ENCODE measurements at places on chromosomes 5 and 9.

GRCh38 chr5:139882961-139883539, 87.4 kb downstream of the PSD2 start:
- DNase-seq = peak; percentile 79

DNA sequence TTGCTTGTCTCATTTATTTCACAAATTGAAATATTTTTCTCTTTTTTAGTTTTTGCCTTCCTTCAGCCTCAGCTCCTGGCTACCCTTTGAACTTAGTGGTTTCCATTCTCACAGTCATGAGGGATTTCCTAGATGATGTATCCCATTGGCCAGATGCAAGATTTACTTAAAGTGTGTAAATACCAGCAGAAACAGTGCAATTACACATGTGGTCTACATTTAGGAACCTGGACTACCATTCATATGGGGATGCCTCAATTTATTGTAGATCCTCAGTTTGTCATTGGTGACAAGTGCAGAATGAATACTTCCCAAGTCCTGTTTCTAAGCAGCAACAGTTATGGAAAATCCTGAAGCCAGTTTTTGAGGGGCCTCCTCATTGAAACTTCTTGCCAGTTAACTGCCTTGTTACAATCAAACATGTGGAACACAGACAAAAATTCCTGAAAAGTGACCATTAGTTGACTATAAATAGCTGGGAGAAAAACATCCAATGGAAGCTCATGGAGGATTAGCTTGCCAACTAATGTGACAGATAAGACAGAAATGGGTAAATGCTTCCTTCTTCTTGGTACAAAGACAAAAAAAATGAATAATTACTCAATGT, 113.6 kb upstream of the FER start:
- no peak for DNase-seq

- no peak for DNase-seq
These were observed 54.6 kb downstream of the AHRR start for GRCh38 chr5:375921-376798.

- no peak for DNase-seq
These were observed 60.9 kb upstream of the GDNF start for GRCh38 chr5:37900692-37901091.

DNA sequence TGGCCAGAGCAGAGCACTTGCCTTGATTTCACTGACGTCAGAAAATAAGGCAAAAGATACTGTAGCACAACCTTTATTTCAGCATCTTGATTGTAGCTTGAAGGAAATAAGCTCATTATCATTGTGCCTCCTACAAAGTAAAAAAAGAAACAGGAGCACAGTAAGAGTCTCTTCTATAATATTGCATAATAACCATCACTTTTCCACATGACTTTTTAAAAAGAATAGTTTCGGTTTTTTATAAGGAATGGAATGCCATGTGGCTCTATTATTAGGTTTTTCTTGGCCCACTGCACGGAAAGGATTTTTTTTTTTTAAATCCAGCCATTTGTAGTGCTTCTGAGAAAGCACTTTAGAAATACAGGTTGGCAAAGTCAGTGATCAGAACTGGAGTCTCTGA, 655.3 kb downstream of the LRRC70 start:
- DNase-seq = no peak

DNA sequence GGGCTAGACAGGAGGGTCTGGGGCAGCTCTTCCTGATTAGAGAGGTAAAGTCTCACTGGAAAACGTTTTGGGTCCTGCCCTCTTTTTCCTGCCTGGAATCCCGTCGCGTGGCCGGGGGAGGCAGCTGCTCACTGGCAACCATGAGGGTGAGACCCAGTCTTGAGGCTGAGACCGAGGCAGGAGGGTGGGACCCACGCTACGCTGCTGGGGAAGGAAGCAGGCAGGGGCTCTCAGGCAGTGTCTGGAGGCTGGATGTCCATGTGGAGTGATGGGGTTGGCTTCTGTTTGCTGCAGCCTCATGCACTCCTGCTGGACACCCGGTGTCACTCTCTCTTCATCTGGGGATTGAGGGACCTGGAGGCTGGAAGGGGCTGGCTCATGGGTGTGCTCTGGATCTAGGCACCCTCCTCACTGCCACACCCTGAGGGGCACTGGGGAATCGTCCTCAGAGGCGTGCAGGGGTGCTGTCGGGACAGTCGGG, 11.3 kb upstream of the SLC2A6 start:
- DNase-seq = no peak

GRCh38 chr5:43601454-43602260, 1.3 kb upstream of the NNT start:
- no peak for DNase-seq

- no peak for DNase-seq
These were observed 37.8 kb upstream of the MIER3 start for GRCh38 chr5:56989676-56990075.

- no peak for DNase-seq
These were observed 66.0 kb downstream of the FER start for GRCh38 chr5:108813673-108814072.

- no peak for DNase-seq
These were observed 57.0 kb downstream of the CXXC5 start for GRCh38 chr5:139705191-139705590.

- DNase-seq = no peak
These were observed 584 bp downstream of the LMAN2 start for GRCh38 chr5:177350776-177351391.

- no peak for DNase-seq
These were observed 363.2 kb upstream of the SMC2 start for GRCh38 chr9:103730866-103731265.

- DNase-seq = peak; percentile 82
These were observed 30.5 kb downstream of the TLR4 start for GRCh38 chr9:117734523-117735314.

- peak; percentile 50 for DNase-seq
These were observed 133.3 kb upstream of the RAI14 start for GRCh38 chr5:34522599-34523386.

GRCh38 chr9:115254287-115255180, 136.6 kb upstream of the TNC start:
- peak; percentile 99 for DNase-seq

DNA sequence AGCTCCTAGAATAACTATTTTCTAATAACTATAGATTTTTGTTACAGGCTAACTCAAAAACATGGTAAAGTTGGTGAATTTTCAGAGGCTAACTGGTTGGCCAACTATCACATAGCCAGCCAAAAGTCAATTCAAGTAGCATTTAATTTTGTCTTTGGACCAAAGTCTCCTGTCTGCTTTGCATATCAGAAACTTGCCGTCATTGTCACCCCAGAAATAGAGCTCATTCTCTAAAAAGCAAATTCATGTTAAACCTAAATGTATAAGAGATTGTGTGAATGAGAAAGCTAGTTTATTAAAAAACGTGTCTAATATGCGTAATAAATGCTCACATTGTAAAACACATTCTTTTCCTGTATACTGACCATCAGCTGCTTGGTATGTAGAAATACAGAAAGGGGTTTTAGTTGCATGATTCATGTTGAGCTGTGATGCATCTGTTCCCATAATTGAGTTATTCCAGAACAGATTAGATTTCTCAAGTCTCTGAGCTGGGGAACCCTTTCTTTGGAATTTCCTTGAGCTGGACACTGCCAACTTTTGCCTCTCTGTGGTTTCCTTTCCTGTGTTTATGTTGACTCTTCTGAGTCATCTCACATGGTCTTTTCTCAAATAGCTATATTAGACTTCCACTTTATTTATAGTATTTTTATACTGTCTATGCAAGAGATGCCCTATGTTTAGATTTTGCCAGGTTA, 7.3 kb downstream of the SRFBP1 start:
- DNase-seq = no peak

GRCh38 chr9:73906671-73907070, 590.5 kb upstream of the RORB start:
- no peak for DNase-seq

DNA sequence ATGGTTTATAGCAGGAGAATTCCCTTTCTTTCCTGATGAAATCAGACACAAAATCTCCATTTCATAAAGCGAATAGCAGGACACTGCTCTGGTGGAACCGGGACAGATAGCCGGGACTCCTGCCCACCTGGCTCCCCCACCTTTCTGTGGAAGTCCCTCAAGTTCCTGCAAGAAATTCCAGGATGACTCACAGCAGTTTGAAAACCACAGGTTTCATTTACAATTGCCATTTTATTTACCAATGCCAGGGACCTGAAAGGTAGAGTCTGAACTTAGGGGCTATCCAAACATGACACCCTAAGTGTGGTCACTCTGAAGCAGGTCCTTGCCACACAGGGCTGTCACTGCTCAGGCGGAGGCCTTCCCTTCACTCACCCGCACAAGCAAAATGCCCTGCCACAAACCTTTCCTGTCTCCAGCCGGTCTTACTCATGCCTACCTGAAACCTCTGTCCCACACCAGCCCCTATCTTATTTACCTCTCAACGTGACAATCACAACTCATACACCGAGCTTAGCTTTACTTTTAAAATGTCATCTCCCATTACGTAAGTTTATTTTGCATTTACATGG, 63.3 kb upstream of the TAF1L start:
- no peak for DNase-seq

DNA sequence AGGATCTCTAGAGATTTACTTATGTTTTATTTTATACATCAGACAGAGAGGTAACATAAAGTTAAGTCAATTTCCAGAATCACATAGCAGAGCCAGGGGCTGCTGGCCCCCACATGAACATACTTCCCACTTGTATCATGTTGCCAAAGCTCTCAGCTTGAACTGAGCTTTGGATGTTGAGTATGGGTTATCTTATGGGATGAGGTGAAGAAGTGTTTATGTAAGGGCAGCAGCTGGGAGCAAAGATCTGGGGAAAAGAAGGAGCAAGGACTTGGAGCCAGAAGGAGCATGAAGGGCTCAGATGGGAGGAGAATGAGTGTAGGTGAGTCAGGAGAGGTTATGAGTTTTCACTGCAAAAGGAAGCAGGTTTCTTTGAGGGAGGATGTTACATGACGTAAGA, 72.0 kb downstream of the MROH2B start:
- DNase-seq = no peak

- DNase-seq = no peak
These were observed 77.9 kb downstream of the ANXA1 start for GRCh38 chr9:73229543-73229942.

DNA sequence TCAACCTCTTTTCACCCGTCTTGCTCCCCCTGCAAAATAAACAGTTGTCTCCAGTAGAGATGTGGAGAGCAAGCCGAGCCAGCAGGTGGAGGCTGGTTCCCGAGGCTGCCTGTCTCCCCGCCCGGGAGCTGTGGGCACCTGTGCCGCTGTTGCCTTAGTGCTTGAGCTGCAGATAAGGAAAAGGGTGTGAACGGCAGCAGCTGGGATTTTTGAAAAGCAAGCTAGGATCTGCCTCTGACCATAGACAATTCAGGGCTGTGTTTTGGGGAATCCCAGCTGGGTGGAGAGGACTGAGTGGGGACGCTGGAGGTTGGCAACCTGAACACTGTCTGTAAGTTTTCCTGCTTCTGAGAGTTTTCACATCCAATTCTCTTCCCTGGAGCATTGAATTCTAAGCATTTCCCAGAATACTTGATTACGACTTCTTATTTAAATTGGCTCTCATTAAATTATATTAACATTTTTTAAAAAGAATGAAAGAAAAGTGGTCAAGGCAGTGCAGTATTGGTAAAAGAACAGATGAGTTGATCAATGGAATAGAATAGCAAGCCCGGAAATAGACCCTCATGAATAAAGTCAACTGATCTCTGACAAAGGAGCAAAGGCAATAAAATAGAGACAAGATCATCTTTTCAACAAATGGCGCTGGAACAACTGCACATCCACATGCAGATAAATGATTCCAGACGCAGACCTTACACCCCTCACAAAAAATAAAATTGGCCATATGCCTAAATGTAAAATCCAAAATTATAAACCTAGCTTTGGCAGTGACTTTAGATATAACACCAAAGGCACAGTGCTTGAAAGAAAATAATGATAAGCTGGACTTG, 9.7 kb downstream of the WNK2 start:
- peak; percentile 80 for DNase-seq

DNA sequence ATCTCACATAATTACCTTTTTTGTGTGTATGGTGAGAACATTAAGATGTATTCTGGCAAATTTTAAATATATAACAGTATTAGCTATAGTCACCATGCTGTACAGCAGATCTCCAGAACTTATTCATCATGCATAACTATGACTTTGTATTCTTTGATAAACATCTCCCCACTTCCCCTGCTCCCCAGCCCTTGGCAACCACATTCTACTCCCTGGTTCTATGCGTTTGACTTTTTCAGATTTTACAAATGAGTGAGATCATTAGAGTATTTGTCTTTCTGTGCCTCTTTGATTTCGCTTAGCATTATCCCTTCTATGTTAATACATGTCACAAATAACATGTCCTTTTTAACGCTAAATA, 49.4 kb downstream of the SMC2 start:
- DNase-seq = no peak

DNA sequence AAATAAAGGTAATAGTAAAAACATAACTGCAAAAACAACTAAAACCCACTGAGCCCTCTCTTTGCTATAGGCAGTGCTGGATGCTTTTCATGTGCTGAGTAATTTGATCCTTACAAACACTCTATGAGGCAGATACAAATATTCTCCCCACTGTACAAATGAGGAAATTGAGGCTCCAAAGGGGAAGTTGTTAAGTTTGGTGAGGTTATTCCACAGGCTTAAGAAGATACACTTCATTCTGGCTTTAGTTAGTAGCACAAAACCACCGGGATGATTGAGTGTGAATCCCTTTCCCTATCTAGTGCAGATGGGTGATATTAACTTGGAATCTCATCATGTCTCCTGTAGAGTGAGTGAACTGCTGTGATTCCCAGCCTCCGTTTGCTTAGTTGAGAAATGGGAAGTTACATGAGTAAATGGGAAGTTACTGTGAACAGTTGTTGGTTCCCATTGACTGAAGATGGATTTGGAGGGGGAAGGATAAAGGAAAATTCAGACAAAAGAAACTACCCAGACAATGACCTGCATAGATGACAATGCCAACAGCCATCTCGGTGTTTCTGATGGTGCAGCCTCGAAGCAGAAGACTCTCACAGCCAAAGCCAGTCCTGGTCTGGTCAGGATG, 208.3 kb downstream of the ATP10B start:
- DNase-seq = no peak

GRCh38 chr5:79418276-79418675, 95.7 kb downstream of the HOMER1 start:
- no peak for DNase-seq

DNA sequence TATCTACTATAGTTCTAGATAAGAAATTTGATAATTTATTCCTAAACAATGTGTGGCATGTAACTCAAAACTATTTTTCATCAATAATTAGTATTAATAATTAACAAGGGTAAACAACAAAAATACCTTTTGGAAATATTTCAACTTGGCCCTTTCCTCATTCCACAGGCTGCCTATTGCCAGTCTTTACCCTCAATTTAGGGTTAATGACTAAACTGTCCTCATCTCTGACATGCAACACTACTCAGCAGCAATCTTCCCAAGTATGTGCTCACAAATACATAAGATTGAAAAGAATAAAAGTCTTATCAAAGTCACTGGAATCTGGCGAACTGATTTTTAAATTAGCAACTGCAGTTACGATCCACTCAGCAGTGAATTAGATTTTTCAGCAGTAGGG, 153.6 kb downstream of the GLIS3 start:
- DNase-seq = no peak
